ENCODE measurements at places on chromosomes 13 and 19. TPM values are rescaled to one million over a fixed set of nuclear protein-coding genes. Genes with fewer than 3 reads are reported as not detected.

GRCh38 chr13:61111529-61111928, 304.1 kb downstream of the PCDH20 start:
- no peak for DNase-seq

- DNase-seq = no peak
Observed at GRCh38 chr13:51800486-51800885, 3.5 kb downstream of the DHRS12 start.

GRCh38 chr19:29623726-29624488, 17.8 kb downstream of the POP4 start:
- no peak for DNase-seq

PSG1 gene
- total RNA-seq = not detected

TTC9B gene
- total RNA-seq = not detected

COX6B2 gene
- total RNA-seq = not detected

NRTN gene
- total RNA-seq = 2.1 TPM

Data from upper lobe of right lung (tissue), 1 donor.